Central memory CD4-positive, alpha-beta T cell (primary cell): ENCODE measurements at places on chromosomes 11 and 22.

- no peak for DNase-seq
Observed at GRCh38 chr11:133966172-133966651, 9.4 kb upstream of the IGSF9B start.

DNA sequence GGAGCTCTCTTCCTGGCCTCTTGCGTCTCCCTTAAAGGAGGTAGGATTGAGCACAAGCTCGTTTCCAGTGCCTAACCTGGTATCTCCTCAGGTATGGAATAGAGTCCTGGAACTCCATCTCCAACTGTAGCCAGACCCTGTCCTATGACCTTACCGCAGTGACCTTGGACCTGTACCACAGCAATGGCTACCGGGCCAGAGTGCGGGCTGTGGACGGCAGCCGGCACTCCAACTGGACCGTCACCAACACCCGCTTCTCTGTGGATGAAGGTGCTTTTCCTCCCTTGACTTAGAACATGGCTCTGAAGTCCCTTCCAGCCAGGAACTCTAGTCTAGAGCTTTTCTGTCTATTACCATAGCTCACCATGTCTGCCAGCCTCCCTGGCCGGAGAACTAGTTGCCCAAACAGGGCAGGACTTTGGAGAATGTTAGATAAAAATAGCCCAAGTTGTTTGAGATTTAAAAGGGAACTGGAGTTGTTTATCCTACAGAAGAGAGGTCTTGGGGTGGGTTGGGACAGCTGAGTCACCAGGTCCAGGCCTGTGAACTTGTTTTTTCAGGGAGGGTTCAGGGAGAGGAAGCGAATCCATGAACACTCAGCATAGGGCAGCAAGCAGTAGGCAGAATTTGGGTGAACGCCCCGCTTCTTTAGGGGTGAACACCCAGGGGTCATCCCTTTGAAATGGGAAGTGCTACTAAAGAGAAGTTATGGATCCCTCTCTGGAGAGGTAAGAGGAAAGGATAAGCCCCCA is 3.3 kb downstream of the IL10RA start:
- DNase-seq, result no peak

GRCh38 chr22:37433786-37434185 is 6.5 kb upstream of the ELFN2 start:
- DNase-seq, result no peak

DNA sequence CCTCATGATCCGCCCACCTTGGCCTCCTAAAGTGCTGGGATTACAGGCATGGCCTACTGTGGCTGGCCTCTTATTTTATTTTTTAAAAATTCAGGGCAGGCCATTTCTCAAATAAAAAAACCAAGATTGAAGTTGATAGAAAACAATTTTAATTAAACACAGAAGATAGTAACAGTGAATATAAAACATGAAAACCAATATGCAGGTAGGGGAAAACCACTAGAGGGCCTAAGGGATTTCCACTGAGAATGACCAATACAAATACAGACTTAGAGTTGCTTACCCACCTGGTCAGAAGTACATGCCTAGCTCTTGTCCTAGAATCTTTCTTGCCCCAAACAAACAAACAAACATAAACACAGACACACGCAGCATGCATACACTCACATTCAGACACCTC is 1.7 kb upstream of the RTCB start:
- DNase-seq, result no peak

DNA sequence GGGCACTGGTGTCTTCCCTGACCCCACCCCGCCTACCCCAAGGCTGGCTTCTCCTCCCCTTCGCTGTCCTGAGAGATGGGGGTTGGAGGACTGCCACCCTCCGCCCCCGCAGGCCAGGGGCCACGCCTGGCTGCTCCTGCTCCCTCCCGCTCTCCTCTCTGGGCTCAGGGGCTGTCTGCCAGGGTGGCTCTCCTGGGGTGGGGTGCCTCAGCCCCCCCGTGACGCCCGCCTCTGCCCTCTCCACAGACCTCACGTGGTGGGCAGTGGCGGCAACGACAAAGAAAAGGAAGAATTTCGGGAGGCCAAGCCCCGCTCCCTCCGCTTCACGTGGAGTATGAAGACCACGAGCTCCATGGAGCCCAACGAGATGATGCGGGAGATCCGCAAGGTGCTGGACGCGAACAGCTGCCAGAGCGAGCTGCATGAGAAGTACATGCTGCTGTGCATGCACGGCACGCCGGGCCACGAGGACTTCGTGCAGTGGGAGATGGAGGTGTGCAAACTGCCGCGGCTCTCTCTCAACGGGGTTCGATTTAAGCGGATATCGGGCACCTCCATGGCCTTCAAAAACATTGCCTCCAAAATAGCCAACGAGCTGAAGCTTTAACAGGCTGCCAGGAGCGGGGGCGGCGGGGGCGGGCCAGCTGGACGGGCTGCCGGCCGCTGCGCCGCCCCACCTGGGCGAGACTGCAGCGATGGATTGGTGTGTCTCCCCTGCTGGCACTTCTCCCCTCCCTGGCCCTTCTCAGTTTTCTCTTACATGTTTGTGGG is 8.1 kb downstream of the RCOR2 start:
- DNase-seq, result no peak

- DNase-seq, result no peak
Observed at GRCh38 chr11:68036141-68036716, 2.6 kb upstream of the TCIRG1 start.

DNA sequence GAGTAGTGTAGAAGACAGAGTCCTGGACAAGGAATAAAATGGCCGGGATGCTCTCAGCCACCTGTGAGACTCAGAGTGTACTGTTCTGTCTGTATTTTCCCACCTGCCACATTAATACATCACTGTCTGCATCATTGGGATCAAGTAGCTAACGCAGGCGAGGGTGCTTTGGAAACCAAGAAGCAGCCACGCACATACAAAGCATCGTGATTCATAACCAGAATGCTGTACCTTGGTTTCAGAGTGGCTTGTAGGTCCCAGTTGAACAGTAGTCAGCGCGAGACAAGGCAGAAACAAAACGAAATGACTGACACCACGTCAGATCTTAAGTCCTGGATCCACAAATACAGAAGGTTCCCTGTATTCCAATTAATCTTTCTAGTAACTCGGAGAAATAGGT is 198.3 kb downstream of the GRIK4 start:
- DNase-seq, result no peak

DNA sequence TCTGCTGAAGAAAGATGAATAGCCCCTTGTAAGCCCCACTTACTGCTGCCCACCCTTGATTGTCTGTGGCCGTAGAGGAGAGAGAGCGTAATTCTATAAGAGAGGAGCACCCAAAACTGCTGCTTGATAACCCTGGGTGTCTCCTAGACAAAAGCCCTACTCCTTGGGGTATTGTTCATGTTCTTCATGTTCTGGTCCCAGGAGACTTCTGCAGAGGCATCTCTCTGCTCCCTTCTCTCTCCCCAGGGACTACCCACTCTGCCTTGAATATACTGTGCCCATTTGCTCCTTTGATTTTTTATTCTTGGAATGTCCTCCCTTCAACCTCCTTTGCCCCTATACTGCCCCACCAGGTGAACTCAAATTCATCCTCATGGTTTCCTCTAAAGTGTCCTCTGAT is 417.8 kb upstream of the CADM1 start:
- no peak for DNase-seq

GRCh38 chr11:126124231-126124661 is 61.6 kb upstream of the CDON start:
- DNase-seq, result no peak

DNA sequence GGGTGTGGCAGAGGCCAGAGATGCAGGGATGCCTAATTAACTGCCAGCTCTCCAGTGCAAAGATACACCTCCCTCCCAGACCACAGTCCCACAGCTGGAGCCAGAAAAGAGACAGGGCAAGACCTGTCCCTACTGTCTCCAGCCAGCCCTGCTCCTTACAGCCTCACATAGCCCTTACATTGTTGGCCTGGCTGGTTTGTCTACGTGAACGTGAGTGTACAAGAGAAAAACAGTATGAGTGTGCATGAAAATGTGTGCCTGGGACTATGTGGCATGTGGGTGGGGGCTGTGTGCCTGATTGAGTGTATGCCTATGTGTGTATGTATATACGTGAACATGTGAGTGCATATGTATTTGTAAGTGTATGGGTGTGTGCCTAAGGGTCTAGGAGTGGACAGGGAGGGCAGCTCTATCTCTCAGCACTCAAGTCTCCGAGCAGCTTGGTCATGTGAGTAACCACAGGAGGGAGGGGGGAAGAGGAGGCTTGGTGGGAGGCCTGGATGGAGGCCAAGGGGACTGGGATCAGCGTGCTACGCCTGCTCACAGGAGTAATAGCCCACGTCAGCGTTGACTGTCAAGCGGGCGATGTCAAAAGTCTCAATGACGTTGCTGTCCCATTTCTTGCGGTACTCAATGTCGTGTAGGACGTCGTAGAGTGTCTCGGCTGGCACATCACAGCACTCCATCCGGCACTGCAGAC is 6.6 kb upstream of the ARAP1 start:
- DNase-seq, result no peak

DNA sequence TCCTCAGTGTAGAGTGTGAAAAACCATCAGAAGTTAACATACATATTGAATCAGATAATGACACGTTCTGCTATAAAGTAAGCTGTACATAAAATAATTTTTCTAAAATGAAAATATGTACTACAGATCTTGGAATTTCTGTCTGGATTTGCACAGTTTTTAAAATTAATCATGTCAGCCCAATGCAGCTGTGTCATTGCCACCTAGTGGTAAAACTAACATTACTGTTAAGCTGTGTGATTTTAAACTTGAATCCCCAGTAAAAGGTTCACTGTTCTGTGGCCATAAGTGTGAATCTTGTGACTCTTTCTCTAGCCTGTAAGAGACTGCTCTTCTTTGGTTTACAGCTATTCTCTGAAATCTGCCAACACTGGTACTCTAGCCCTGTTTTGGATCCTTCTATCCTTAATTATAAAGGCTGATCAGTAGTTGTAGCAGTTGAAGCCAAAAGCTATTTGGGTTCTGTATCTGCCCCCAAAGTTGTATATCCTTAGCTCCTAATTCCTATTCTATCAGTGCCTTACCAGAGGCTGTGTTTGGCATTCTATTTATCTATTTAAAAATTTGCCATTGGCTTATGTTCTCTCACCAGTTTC is 4.0 kb downstream of the JRKL start:
- DNase-seq, result peak; percentile 26

DNA sequence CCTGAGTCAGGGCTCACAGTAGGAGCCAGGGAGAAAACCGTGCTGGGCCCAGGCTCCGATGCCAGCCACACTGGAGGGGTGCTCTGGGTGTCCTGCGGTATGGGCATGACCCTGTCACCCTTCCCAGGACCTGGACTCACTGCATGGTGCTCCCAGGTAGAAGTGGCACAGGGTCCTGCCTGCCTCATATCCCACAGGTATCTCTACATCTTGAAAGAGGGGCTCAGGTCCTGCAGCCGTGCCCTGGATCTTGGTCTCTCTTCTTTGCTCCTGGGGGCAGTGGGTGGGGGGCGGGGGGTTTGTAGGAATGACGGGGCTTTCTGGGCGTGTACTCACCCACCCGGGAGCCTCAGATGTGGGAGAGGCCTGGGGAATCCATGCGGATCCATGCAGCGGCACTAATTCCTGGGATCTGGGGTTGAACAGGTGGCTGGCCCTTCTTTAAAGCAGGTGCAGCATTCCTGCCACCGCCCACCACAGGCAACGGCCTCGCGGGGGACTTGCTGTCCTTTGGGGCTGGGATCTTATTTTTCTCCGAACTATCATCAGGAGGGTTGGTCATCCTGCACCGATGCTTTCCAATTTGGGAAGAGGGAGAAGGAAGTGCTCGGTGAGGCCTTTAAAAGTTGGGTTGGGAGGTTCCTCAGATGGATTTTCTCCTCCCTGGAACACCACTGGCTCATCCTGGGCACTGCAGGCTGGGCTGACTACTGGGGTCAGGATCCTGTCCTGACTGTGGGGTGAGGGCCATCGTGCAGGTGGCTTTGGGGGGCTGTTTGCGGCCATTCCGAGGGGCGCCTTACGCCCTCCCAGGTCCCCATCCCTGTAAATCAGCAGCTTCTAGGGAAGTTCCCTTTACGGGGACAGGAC is 886.4 kb downstream of the BRD1 start:
- DNase-seq, result no peak

GRCh38 chr22:29722587-29722986 is 2.8 kb downstream of the CABP7 start:
- DNase-seq, result no peak

DNA sequence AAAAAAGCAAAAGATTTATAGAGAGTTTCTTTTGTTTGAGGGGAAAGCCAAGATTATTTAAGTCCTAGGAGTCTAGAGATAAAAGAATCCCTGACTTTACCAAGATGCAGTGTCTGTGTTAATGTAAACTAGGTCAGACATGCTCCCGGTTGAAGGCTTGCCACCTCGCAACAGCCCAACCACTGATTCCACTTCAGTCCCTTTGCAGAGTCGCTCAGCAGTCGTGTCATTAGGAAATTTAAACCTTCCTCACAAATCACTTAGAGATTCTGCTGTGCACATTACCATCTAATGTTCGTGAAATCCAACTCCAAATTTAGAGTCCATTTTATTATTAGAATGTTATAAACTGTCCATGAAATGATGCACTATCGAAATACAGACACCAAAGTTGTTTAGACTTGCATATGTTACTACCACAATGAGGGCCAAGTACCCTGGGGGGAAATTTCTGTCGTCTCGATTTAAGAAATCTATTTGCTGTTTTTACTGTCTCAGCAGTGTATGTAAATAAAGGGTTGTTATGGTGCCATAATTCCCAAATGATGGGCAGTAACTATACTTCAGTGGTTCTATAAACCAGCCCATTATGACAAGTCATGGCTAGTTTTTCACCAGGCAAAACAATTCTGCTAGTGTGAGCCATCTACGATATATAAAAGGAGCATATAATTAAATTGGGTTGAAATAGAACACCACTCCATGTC is 101.4 kb upstream of the MTNR1B start:
- no peak for DNase-seq

GRCh38 chr11:72280037-72280436 is 36.1 kb upstream of the PHOX2A start:
- no peak for DNase-seq

- no peak for DNase-seq
Observed at GRCh38 chr22:35950262-35950661, 78.4 kb downstream of the RBFOX2 start.

DNA sequence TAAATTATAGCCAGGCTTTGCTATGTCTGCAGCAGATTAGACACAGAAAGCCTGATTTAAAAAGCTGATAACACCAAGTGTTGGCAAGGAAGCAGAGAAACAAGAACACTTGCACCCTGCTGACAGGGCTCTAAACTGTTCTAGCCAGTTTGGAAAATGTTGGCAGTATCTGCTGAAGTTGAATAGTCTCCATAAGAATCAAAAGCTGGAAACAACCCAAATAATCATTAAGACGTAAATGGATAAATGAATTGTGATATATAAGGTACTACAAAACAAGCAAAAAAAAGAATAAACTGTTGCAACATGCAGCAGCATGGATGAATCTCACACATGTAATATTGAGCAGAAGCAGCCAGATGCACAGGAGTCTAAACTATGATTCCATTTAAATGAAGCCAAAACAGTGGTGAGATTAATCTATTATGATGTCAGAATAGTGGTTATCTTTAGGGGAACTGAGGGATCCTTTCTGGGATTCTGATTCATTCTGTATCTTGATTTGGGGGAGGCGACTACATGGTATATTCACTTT is 40.4 kb upstream of the ADORA2A start:
- DNase-seq, result no peak
